ENCODE measurements at places on chromosomes 11 and 22.
A peak's percentile ranks its signal among the peaks of the same experiment; 100 is the strongest.

GRCh38 chr22:19632668-19633148, 81.6 kb upstream of the SEPTIN5 start:
- no peak for DNase-seq

DNA sequence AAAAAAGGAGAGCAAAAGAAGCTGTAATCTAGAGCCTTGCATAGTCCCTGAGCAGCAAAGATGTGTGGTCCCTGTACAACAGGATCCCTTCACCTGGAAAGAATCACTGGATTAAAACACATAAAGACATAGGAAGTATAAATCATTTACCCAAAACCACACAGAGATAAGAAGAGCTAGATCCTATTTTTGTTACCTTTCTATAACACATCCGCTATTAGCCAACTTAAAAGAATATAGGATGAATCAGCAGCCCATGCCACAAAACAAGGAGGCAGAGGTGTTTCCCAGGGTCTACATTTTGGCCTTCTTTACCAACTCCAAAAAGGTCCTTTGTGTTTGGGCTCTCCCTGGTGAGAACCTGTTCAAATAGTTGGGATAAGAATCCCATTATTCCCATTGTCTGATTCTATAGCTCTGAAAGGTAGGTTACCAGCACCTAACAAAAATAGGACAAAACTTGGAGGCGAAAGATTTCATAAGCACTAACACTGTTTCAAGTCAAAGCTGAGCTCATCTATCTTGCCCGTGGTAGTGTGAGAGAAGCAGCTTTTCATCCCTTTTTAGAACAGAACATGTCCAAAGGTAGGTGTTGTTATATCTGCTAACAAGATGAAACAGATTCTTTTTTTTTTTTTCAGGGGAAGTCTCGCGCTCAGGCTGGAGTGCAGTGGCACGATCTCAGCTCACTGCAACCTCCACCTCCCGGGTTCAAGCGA, 26.8 kb downstream of the PAK1 start:
- no peak for DNase-seq

GRCh38 chr11:70618431-70619101, 220.2 kb downstream of the CTTN start:
- peak; percentile 49 for DNase-seq

DNA sequence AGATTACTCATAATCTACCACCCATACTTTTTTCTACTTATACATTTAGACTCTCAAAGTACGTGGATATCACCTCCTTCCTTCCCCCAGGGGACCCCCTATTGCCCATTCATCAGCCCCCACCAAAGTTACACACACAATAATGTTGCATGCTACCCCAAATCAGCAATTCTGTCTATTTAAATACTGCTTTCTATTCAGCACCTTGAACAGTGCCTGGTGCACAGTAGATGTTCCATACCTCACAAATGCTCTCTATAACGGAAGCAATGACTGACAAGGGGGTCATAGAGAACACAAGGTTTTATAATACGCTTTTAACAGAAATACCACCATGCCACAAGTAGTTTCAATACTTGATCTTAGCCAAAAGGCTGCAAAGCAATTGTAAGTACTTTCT, 370.7 kb downstream of the MIAT start:
- DNase-seq, result no peak

GRCh38 chr11:85602526-85603213, 24.5 kb downstream of the DLG2 start:
- no peak for DNase-seq

- no peak for DNase-seq
These were observed 220.1 kb downstream of the BLID start for GRCh38 chr11:121895919-121896318.

DNA sequence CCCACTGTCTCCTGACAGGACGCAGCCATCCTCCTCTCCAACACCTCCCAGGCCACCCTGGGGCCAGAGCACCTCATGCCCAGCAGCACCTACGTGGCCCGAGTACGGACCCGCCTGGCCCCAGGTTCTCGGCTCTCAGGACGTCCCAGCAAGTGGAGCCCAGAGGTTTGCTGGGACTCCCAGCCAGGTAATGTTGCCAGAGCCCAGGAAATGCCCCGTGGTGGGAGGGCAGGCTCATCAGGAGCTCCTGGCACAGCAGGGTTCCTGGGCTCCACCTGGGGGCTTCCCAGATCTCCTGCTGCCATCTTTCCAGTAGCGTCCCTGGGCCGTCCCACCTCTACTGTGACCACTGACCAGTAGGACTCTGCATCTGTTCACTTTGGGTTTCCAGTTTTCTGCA, 16.2 kb downstream of the CSF2RB start:
- DNase-seq, result no peak

GRCh38 chr11:85815186-85815931, 4.4 kb upstream of the SYTL2 start:
- DNase-seq, result no peak

DNA sequence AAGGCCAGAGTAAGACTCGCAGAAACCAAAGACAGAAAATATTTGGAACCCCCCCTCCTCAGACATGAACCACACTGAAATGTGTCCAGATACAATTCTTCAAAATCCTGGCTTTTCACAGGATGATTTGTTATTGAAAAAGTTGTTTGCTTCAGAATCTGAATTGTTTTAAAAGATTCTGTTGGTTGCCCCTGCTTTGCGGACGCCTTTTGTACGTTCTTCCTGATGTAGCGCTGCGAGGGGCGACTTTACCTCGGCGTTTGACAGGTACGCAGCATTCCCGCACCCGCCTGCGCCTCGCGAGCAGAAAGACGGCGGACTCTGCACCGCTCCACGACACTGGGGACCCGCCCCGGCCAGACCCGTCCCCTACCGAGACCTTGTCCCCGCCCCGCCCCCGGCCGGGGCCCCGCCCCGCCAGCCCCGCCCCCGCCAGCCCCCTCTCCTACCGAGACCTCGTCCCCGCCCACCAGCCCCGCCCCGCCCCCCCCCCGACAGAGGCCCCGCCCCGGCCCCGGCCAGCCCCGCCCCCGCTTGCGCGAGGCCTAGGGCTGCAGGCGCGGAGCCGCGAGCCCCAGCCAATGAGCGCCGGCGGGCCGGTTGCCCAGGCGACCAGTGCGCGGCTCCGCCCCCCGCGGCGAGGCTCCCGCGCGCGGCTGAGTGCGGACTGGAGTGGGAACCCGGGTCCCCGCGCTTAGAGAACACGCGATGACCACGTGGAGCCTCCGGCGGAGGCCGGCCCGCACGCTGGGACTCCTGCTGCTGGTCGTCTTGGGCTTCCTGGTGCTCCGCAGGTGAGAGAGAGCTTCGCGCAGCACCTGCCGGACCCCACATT, at the start of gene GLB1L2:
GLB1L2 (plus strand) TSS at position 635 of the 835 bp plus-strand sequence; CDS start at position 709, 74 bp downstream.
- peak; percentile 70 for DNase-seq
